Lower leg skin (tissue), 4 donors: ENCODE measurements at places on chromosomes 5 and 9.

DNA sequence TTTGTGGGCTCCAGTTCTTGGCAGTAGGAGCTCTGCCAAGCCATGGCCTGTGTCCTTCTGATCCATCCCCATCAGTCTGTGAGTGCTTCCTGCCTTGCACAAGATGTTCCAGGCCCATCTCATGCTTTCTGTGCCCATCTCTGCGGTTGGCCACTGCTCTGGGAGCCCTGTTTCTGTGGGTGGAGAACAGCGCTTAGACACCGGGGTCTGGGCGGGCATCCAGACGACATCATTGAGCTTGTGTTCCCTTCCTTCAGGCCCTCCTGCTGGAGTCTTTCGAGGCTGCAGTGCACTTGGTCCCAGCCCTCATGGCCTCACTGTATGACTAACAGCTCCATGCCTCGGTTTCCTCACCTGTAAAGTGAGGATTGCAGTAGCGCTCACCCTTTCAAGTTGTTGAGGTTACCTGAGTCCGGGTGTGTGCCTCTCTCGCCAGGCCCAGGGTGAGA lies 14.9 kb upstream of the CARD19 start:
- no peak for DNase-seq

- DNase-seq, result no peak
Observed at GRCh38 chr5:88923623-88924329, 40.8 kb upstream of the MEF2C start.

DNA sequence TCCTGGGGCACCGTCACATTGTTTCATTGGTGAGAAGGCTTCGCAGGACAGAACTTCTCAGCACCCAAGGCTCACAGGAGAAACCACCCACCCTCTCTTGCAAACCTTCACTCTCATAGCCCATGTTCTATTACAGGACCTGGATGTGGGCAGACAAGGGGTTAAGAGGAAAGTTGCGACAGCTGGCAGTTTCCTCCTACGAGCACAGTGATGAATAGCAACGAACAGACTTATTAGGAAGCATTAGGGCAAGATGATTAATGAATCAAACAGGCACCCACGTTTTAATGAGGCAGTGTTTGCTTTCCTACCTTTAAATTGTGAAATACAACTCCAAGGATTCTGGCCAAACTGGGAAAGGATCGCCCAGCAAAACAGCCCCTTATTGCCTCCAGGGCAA lies 339.3 kb downstream of the DRD1 start:
- DNase-seq, result no peak

GRCh38 chr5:38621840-38622437 lies 65.5 kb upstream of the LIFR start:
- no peak for DNase-seq

DNA sequence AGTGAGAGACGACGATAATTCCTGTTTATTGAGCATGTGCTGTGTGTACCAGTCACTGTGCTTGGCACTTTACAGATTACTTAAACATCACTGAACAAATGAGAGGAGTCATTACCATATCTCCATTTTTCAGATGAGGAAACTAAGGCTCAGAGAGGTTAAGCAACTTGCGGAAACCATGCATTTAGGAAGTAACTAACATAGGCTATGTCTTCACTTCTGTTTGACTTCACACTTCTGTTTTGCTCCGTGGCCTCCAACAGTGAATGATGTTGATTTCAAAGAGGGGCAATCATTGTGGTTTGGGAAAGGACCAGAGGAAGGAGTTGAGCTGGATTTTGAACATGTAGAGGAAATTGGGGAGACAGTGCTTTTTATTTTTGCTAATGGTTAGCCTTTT lies 16.7 kb downstream of the GCNT1 start:
- DNase-seq, result no peak

DNA sequence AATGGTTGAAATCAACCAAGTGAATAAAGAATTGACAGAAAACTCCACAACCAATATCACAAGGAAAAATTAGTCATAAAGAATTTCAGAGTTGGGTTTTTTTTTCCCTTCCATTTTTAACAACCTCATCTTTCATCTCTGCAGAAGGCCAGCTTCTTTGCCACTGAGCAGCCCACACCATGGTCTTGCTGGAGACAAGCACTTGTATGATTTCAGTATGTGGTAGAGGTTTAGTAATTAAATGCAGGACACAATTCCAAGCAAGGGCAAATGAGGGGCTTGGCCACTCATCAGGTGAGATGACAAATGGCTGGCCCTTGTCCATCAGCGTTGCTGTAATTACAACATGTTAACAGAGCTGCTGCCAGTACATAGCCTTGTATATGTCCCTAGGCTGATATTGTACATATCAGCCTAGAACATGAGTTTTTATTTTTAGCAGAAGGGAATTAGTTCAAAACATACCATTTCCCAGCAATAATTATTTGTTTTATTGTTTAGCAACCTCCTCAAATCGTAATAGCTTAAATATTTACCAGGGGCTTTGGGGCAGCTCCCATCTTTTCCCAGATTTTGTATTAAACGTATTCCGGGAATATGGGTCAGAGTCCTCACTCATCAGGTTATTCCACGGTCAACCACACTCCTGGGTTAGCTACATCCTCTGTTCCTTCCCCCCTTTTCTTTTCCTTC lies 5.0 kb upstream of the C9 start:
- DNase-seq, result no peak
